RPMI7951 (cell line): ENCODE measurements at places on chromosomes 2 and 18. TPM values are rescaled to one million over a fixed set of nuclear protein-coding genes. Genes with fewer than 3 reads are reported as not detected.
A peak's percentile ranks its signal among the peaks of the same experiment; 100 is the strongest.

CCDC85A gene
- not detected in 2 replicates for total RNA-seq

DNA sequence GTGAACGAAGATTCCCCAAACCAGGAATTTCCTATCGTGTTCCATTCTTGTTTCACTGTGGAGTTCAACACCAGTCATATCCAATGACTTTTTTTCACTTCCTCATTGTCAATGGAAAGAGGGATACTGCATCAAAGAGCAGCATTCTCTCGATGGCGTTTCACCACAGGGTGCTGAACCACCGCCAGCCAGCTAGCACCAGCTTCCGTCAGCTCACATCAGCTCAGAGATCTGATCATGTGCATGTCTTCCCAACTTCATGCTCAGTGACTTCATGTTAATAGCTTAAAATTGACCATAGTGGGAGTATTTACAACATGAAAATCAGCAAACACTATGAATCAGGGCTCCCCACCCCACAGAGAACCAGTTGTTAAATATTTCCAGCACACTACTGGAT is 359.9 kb downstream of the TNS1 start:
- DNase-seq = no peak

GRCh38 chr2:239548965-239549595 is 148.3 kb upstream of the HDAC4 start:
- no peak for DNase-seq

DNA sequence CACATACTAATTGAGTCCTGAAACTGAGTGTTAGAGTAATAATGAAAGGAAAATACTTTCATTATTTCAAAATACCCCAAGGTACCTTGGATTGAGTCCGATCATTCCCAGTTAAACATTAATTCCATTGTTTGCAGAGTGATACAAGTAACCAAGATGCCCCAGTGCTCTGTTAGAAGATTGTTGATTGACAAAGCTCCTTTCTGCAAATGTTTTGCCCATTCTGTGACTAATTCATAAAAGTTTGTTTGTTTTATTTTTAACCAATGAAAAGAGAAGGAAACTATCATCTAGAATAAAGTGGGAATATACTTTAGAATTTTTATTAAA is 124.0 kb downstream of the GULP1 start:
- no peak for DNase-seq

GRCh38 chr2:144642131-144642530 is 122.2 kb upstream of the ZEB2 start:
- no peak for DNase-seq

EHD3 gene
- 19.9 and 20.0 TPM in 2 replicates for total RNA-seq

DNA sequence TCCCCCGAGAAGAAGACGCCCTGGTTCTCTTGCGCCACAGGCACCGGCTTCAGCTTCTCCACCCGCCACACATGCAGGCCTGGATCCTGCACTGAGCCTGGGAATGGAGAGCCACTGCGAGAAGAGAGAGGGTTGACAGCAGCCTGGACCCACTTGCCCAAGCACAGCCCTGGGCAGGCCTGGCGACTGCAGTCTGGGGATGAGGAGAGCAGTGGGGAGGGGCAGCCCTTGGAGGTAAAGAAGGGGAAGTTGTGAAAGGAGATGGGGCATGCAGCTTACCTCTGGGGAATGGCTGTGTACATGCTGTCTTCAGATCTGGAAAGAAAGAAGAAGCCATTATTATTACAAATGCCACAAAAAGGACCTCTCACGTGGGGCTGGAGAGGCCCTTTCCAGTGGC is 8.3 kb downstream of the CAPG start:
- no peak for DNase-seq

DNA sequence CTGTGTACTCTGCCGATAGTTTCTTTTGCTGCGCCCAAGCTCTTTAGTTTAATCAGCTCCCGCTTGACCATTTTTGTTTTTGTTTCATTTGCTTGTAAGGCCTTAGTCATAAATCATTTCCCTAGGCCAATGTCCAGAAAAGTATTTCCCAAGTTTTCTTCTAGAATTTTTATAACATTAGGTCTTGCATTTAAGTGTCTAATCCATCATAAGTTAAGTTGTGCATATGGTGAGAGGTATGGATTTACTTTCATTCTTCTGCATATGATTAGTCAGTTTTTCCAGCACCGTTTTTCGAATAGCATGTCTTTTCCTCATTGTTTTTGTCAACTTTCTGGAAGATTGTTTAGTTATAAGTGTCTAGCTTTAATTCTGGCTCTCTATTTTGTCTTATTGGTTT is 484.8 kb upstream of the CNTNAP5 start:
- no peak for DNase-seq

RGPD3 gene
- 0.12 and 0.20 TPM in 2 replicates for total RNA-seq

DNA sequence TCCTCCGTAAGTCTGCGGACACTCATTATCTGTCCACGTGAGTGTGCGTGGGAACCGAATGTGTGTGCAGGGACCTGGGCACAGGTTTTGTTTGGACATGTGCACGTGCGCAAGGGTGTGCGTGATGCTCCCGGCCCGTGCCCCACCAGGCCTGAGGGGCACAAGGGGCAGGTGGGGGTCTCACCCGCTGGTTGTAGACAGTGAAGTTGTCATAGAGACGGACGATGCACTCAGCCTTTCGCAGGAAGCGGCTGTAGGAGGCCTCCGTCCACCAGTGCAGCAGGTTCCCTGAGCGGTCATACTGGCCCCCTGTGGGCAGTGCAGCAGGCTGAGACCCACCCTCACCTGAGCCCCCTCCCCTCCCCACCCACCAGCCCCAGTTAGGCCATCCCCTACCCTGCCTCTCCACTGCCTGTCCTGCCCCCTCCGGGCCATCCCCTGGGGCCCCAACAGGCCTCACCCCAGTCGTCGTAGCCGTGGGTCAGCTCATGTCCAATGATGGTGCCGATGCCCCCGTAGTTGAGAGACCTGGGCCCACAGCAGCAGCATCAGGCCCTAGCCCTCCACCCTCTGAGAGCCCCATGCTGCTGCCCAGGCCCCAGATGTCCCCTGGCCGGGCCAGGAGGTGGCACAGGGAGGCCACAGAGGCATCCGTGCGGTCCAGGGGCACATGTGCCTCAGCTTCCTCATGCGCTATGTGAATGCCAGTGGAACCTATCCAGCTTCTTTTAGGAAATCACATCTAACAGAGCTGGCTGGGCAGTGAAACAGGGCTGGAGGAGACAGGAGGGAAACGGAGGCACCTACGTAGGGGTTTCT is 6.1 kb downstream of the ECEL1 start:
- DNase-seq = no peak

SNTG2 gene
- total RNA-seq = not detected in 2 replicates

DNA sequence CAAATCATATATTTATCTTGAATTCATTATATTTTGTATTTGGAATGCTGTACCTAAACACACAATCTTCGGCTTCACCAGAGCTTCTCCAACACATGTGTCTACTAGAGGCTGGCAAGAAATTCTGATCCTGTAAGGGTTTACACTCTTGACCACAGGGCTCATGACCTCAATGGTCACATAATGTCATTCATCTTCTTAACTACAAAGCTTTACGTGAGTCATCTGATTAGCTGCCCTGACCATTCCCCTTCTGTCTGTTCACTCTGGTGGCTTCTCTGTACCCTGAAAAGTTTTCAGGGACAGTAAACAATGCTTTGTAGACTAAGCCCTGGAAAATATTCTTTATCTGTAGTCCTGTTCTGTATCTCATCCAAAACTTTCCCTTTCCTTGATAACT is 423.9 kb downstream of the CMPK2 start:
- peak; percentile 63 for DNase-seq

PER2 gene
- 4.0 and 4.2 TPM in 2 replicates for total RNA-seq

DNA sequence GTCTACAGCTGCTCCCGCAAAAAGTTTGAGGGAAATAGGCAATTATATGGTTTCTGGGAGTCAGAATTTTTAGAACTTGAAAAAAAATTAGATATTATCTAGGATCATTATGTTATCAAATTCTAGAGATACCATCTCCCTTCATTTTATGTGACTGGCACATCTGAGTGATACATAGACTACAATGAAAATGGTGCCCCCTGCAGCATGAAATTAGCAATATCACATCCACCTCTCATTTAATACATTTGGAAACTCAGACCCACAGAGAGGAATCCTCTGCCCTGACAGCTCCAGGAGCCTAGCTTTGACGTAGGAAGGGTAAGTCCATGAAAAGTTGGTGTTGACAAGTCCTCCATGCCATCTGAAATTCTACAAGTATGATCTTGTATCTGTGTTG is 381.6 kb downstream of the SUCLG1 start:
- DNase-seq = peak; percentile 11

- peak; percentile 64 for DNase-seq
These were observed 90.3 kb upstream of the RAB27B start for GRCh38 chr18:54737986-54738385.

CYP27C1 gene
- total RNA-seq = 3.5 TPM in 2 replicates

- no peak for DNase-seq
These were observed 418.0 kb upstream of the ID2 start for GRCh38 chr2:8263901-8264300.

GRCh38 chr18:23574611-23575308 is 11.5 kb downstream of the NPC1 start:
- no peak for DNase-seq

IL36RN gene
- not detected in 2 replicates for total RNA-seq

GRCh38 chr2:53131416-53131815 is 636.2 kb upstream of the CHAC2 start:
- peak; percentile 15 for DNase-seq

MALL gene
- total RNA-seq = 3.8 and 4.2 TPM in 2 replicates
